ENCODE measurements at places on chromosomes 6 and 20.
A peak's percentile ranks its signal among the peaks of the same experiment; 100 is the strongest.

DNA sequence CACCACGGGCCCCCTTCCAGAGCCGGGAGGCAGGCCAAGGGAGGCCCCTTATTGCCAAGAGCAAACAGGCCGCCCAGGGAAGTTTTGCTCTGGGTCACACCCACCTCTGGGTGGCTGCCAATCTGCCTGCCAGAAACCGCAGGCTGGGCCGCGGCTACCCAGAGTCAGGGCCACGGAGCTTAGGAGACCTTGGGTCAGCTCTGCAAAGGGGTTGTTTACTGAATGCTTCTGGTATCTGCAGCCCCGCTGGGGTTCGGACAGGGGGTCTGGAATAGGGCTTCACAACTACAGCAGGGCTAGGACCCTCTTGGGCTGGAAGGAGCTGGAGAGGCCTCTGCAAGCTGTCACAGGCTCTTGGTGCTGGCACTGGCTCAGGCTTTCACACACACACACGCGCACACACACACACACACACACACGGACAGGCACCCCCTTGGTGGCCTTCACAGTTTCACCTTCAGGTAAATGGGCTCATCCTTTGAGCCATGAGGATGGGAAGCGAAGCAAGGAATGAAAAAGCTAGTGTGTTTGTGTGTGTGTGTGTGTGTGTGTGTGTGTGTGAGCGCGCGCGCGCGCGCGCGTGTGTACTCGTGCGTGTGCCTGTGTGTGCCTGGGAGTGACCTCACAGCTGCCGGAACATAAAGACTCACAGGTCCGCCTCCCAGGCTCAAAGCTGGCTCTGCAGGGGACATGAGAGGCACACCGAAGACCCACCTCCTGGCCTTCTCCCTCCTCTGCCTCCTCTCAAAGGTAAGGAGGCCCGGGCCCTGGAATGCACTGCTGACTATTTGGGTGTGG lies at the start of gene CCN5:
Gene CCN5, plus strand, starts transcription at position 669 of the 798 bp plus-strand sequence. Its CDS starts 22 bp downstream, at position 691.
- peak; percentile 80 for DNase-seq

GRCh38 chr20:1125277-1125676 lies 6.9 kb downstream of the PSMF1 start:
- no peak for DNase-seq

DNA sequence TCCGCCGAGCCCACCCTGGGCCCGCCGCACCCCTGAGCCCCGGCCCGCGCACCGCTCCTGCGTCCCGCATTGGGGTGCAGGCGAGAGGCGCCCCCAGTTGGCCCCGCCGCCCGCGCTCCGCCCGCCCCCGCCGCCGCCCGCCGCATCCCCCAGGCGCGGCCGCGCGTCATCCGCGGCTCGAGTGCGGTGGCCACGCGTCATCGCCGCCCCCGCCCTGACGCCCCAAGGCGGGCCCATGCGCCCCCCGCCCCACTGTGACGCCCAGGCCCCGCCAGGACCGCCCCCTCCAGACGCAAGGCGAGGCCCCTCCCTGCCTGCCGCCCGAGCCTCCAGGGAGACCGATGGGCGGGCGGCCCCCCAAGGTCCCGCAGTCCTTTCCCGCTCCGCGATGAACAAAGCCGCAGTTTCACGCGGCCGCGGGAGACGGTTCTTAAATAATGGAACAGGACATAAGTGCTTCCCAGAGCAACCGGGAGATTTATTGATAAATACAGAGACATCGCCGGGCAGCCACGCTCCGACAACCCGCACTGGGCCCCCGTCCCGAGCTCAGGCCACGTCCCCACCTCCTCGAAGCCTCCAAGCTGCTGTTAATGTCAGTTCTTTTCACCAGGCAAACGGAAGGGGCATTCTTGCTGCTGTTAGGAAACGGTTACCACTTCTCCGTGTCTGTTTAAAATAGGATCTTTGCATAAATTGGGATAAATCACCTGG lies at the start of gene ANKRD60:
Gene ANKRD60, minus strand, starts transcription at position 170 of the 714 bp plus-strand sequence. Its CDS starts 0 bp downstream, at position 170.
- DNase-seq = no peak

- peak; percentile 80 for DNase-seq
Measured at GRCh38 chr20:1860446-1860845, 34.8 kb upstream of the SIRPA start.

DNA sequence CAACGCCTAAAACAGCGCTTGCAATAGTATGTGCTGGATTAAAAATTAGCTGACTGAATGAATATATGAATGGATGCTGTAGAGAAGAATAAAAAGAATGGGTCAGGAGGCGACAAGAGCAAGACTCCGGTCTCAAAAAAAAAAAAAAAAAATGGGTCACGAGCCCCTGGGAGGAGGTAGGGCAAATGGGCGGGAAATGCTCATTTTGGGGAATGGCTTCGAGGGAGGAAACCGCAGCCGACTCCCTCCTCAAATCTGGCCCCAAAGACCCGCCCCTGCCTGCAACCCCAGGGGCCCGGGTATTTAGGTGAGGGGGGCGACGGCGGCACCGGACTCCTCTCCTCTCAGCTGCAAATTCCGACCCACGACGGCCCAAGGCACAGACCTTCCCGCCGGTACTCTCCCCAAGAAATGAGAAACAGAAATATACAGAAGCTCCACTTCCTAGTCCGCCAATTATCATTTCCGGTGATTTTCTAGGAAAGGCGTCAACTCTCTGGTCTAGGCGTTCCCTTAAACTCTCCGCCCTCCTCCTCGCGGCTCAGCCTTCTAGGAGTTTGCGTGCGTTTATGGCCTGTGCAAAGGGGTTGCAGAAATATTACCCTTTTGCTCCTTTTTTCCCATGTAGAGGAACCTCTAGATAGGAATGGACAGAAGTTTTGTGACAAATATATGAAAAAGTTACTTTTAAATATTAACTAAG lies at the start of gene ZNF311:
Gene ZNF311, minus strand, starts transcription at position 133 of the 703 bp plus-strand sequence. CDS start 1,361 bp downstream, outside the sequence.
- no peak for DNase-seq

DNA sequence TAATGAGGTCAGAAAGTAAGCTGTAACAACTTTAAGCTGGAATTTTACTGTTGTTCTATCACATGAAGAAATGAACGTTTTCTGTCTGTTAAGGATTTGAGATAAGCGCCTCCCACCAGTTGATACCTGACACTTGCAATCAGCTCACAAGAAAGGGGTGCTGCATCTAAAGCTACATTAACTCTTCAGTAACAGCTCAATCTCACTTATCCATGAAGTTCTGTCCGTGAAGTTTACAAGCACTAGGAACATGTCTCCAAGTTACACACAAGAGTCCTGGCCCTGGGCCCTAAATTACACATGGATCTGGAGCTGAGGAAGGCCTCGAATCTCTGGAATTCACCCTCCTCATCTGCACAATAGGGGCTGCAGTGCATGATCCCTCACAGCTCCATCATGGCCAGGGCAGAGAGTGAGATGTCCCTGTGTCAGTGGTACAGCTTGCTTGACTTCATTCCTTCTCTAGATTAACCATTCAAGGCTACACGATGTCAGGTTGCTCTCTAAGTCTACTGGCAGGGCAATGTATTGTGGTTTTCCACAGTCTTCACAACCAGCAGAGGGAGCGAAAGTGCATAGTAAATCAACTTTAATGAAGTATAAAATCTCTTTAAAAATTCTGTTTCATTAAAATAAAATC lies 182.4 kb upstream of the MCHR2 start:
- DNase-seq = no peak

DNA sequence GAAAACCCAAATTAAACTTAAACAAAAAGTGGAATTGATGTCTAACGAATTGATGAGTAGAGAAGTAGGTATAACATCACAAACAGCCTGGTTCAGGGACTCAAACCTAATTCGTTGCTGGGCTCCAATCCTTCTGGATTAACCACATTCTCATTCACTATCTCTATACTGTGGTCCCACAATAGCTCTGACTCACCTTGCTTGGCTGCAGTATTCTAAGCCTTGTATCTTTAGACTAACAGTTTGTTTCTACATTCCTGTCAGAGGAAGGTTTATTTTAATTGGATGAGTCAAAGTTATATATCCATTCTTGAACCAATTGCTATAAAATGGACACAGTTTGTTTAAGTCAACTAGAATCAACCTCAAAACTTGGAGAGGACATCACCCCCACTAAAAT lies 530.5 kb upstream of the PTCHD4 start:
- no peak for DNase-seq

DNA sequence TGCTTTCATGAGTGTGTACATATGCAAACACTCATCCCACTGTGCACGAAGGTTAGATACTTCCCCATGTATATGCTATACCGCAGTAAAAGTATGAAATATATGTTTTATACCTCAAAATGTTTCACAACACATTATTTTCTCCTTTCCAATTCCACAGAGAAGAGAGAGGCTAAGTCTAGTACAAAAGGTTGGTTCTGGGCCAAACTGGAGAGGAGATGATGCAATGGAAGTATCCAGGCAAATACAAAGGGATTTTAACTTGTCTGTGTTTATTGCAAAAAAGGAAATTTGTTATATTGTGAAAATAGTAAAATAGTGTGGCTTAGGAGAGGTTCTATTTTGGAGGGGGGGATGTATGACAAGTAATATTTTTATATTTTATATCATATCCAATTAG lies 112.6 kb downstream of the PLCB1 start:
- peak; percentile 40 for DNase-seq

DNA sequence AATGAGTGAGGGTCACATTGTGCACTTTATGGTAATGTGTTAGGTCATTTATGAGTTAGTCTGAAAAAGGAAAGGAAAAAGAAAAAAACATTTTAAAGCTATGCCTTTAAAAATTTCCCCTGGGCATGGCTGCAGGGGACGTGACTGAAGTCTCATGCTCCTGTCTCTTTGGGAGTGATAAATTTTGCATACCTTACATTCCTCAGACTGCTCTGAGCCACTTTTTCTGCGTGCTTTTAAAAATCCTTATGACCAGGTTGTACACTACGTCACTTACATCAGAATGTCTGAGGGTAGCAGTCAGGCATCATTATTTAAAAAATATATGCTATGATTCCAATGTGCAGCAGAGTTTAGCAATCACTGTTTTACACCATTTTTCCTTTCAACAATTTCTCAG lies 121.2 kb downstream of the RFPL4B start:
- no peak for DNase-seq

DNA sequence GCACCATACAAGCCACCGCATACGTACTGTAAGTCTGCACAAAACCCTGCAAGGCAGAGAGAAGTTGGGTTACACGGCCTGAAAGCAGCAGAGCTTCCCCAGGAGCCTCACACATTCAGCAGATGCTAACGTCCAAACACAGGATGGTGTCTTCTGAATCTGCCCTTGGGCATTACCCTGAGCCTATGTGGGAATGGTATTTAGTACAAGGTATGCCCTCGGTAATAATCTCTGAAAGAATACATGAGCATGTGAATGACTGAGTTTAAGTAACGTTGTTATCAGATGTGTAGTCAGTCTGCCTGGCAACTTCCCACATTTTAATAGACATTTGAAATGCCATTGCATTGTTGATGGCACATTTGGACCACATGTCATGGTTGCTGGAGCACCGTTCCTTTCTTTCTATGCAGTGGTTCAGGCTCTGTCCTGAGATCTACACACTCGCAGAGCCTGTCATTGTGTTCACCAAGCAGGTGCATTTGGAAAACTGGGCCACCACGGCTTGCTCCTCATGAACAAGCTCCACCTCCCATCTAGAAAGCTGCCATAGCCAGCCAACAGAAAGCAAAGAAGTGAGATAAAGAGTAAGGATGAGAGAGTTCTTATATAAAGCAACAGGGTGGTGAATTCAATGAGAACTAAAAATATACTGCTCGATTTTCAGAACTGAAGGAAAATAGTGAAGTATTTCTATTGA lies 136.5 kb upstream of the GGTLC1 start:
- DNase-seq = no peak

DNA sequence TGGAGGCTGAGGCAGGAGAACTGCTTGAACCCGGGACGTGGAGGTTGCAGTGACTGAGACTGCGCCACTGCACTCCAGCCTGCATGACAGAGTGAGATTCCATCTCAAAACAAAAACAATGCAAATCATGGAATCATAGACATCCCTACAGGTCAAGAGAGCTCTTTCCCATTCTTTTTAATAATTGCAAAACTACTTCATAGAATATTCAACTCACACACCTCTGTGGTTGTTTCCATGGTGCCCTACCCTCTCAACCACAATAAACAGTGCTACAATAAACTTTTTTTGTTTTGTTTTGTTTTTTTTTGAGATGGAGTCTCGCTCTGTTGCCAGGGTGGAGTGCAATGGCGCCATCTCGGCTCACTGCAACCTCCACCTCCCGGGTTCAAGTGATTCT lies 11.8 kb upstream of the ADNP start:
- no peak for DNase-seq

GRCh38 chr6:112281821-112282615 lies 27.7 kb upstream of the LAMA4 start:
- DNase-seq = no peak

DNA sequence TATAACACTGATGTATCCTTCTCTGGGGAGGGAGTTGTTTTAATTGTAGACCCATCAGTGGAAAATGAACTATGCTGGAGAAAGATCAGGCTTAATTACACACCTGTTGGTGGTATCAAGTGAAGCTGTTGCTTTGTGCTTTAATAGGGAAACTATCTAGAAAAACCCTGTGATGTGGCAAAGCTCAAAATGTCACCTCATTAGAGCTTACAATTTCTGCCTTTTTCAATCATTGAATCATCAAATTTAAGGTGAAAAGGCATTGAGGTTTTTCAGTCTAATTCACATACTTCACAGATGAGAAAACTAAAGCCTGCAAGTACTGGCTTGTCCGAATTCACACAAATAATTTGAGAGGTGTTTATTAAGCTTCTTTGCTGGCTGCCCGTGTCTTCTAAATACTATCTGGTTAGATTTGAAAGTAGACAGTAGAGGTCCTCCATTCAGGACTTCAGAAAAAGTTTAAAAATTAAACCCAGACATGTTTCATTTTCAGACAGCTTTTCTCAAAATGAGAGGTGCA lies 143.3 kb upstream of the MAP3K7 start:
- DNase-seq = no peak

Data from breast epithelium (tissue), 4 donors.